ENCODE measurements at places on chromosomes 1 and 21. TPM values are rescaled to one million over a fixed set of nuclear protein-coding genes. Genes with fewer than 3 reads are reported as not detected.

ADAMTS1 gene
- 17.1 TPM for total RNA-seq

CRP gene
- total RNA-seq: not detected

BCAS2 gene
- total RNA-seq: 45.5 TPM

GRCh38 chr1:8815582-8816151 is 1.8 kb downstream of the RERE start:
- DNase-seq: peak; percentile 19
- H3K4me1 ChIP-seq: peaks cover 2% of the 10 kb centered on the region
- H3K27ac ChIP-seq: peak overlapping the region; percentile 10

- no peaks in the 10 kb centered on the region for H3K36me3 ChIP-seq
- no peak overlapping the region for H3K4me3 ChIP-seq
- H3K27me3 ChIP-seq: no peaks in the 10 kb centered on the region
- no peak for DNase-seq
- peaks cover 6% of the 10 kb centered on the region for H3K4me1 ChIP-seq
- no peak overlapping the region for H3K27ac ChIP-seq
These were observed 35.3 kb upstream of the DMRTA2 start for GRCh38 chr1:50458507-50458906.

GRCh38 chr1:207181847-207182246 is 77.8 kb downstream of the C4BPA start:
- H3K36me3 ChIP-seq: no peaks in the 10 kb centered on the region
- no peaks in the 10 kb centered on the region for H3K4me1 ChIP-seq
- no peak overlapping the region for H3K27ac ChIP-seq
- no peak overlapping the region for H3K4me3 ChIP-seq

- H3K27ac ChIP-seq: no peak overlapping the region
- DNase-seq: no peak
- peak overlapping the region; percentile 35 for H3K4me3 ChIP-seq
- H3K27me3 ChIP-seq: no peaks in the 10 kb centered on the region
These were observed 642 bp upstream of the CREG1 start for GRCh38 chr1:167554028-167554779.

- no peak for DNase-seq
- no peaks in the 10 kb centered on the region for H3K36me3 ChIP-seq
- H3K4me3 ChIP-seq: no peak overlapping the region
- no peak overlapping the region for H3K27ac ChIP-seq
- no peaks in the 10 kb centered on the region for H3K4me1 ChIP-seq
- H3K27me3 ChIP-seq: peaks cover 3% of the 10 kb centered on the region
These were observed 268.8 kb upstream of the NR5A2 start for GRCh38 chr1:199758626-199759255.

- peaks cover 4% of the 10 kb centered on the region for H3K27me3 ChIP-seq
- H3K27ac ChIP-seq: no peak overlapping the region
- no peak for DNase-seq
- no peaks in the 10 kb centered on the region for H3K36me3 ChIP-seq
These were observed 380.0 kb upstream of the CAMK1G start for GRCh38 chr1:209203533-209203895.

DNA sequence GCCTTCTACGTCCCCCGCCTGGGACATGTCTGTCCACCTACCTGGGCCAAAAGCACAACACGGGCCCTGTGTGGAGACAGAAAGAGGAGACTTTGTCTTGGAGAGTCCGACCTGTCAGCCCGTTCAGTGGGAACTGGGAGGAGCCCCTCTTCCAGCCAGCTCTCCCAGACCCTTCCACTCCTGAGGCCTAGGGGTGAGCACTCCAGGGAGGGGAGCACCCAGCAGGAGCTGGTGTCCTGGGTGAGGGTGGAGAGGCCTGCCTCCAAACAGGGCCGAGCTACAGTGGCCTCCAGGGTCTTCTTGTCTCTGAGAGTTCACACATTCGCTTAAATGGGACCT is 546 bp downstream of the SPOCD1 start:
- H3K36me3 ChIP-seq: no peaks in the 10 kb centered on the region
- no peaks in the 10 kb centered on the region for H3K27me3 ChIP-seq
- no peak for DNase-seq
- no peak overlapping the region for H3K27ac ChIP-seq
- H3K4me1 ChIP-seq: peaks cover 5% of the 10 kb centered on the region

DNA sequence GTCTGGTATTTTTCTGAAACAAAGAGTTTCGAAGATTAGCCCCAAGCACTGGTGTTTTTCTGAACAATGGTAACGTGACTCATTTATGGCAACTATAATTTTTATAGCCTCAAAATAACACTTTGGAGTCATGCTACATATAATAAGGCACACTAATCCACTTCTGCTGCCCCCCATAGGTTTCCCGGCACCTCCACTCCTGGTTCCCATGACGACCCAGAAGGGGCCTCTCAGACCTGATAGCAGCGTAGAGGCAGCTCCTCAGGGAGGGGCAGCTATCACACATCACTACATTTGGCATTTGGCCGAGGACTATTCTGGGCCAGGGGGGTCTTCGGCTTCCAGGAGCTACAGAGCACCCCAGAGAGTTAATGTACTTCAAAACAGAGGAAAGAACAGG is 23.3 kb downstream of the CAPN8 start:
- no peak overlapping the region for H3K4me3 ChIP-seq
- peaks cover 4% of the 10 kb centered on the region for H3K27me3 ChIP-seq
- DNase-seq: no peak
- no peak overlapping the region for H3K27ac ChIP-seq
